ENCODE measurements at places on chromosomes 4 and X.

GRCh38 chr4:138542191-138542776 is 300.1 kb upstream of the SLC7A11 start:
- no peak for DNase-seq

DNA sequence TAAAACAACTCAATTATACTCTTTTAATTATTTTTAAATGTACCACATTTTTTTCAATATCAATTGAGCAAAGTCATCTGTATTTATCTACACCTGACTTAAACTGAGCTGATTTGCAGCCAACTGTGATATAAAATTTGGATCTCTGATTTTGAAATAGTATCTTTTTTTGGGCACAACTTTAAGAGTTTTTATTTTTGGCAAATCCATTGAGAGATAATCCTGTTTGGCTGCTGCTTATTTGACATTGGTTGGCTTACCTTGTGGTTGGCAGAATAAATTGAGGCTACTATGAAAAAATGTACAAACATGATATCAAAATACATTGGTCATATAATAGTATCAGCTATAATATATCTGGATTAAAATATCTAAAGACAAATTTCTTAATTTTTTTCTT is 656.0 kb upstream of the NDST4 start:
- DNase-seq: no peak

- DNase-seq: no peak
Observed at GRCh38 chrX:153635388-153635787, 11.6 kb upstream of the DUSP9 start.

DNA sequence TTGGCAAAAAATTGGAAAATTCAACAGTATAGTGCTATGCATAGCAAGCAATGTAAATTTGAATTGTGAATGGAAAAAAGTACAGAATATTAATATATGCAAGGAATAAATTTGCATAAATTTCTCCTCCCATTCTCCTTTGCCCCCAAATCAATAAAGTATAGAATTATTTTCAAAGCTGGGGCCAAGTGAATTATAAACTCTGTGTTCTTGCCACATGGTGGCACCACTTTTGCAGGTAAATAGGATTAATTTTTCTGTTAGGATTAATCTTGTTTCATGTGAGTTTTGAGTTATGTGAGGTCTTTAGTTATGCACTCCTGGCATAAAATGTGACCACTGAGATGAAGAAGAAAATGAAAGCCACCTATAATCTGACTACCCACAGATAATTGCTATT is 19.9 kb downstream of the COPS4 start:
- DNase-seq: no peak

GRCh38 chr4:149247164-149247563 is 568.5 kb downstream of the IQCM start:
- DNase-seq: no peak

DNA sequence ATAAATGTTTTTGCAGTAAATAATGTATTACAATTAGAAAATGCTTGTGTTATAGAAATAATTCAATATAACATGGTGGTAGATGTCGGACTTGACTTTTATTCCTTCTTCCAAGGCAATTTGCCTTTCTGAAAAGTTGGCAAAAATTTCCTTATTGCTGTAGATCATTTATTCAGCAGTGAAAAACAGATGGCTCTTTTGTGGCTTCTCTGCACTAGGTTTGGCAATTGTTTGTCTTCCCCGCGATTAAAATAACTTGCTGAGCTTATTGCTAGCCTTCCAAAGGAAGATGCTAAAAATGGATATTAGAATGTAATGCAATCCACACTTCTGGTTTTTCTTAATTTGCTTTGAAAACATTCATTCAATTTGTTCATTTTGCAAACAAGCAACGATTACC is 1977.9 kb upstream of the ADGRL3 start:
- no peak for DNase-seq

- DNase-seq: no peak
Observed at GRCh38 chrX:133475521-133475920, 60.2 kb upstream of the GPC4 start.

DNA sequence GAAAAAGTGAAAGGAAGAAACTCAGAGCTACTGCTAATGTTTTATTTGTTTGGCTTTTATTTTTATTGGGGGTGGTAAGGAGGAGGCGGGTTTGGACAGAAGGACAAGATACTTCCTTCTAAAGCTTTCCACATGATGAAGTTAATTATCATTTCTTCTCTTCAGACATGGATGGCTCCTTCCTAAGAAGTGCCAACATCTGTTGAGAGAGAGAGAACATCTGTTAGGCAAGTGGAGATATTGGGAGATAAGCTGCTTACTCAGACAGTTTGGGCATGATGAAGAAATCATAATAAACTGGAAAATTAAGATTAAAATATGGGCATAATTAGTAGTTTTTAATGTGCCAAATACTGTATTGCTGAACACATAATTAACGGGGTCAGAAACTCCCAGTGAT is 535.7 kb upstream of the INTU start:
- no peak for DNase-seq

GRCh38 chrX:23752740-23753415 is 9.8 kb upstream of the ACOT9 start:
- DNase-seq: no peak

- peak; percentile 28 for DNase-seq
Observed at GRCh38 chrX:119565107-119565663, at the start of gene STEEP1. TSS of gene STEEP1 (minus strand) at chrX:119565409. CDS start at chrX:119565355, 54 bp downstream.

GRCh38 chrX:39165185-39165584 is 363.9 kb downstream of the MID1IP1 start:
- DNase-seq: no peak

DNA sequence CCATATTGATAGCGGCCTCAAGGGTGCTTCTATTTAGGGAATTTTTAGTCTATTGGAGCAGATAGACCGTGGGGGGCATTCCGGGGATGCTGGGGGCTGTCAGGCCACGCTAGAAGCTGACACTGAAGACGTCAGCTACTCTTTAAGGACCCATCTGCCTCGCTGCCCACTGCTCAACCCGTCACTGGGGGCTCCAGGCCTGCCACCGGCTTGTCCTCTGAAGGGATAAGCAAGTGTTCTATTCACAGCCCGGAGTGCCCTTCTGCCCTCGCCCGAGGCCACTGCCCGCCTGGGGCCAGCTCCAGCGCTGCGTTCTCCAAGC is 679 bp upstream of the MSL3 start:
- no peak for DNase-seq

- DNase-seq: no peak
Observed at GRCh38 chr4:99405433-99406115, 29.6 kb downstream of the ADH7 start.

DNA sequence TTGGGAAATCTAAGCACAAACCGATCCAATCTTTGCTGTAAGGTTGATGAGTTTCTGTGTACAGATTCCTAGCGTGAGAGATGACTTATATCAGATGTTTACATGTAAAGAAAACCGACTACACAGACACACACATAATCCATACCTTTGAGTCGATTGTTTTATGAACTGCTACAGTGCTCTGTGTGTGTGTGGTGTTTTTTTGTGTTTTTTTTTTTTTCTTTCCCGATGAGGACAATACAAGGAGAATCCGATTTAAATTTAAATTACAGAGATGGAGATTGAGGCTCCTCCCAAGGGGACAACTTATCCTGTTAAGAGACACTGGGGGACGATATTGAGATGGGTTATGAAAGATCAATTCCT is 461 bp upstream of the SLC9A6 start:
- no peak for DNase-seq

GRCh38 chrX:14508025-14508690 is 21.2 kb upstream of the GLRA2 start:
- DNase-seq: no peak

GRCh38 chr4:10625131-10625530 is 59.4 kb downstream of the CLNK start:
- no peak for DNase-seq

Data from esophagus squamous epithelium (tissue), 5 donors.